ENCODE measurements at places on chromosomes 6 and 20.

DNA sequence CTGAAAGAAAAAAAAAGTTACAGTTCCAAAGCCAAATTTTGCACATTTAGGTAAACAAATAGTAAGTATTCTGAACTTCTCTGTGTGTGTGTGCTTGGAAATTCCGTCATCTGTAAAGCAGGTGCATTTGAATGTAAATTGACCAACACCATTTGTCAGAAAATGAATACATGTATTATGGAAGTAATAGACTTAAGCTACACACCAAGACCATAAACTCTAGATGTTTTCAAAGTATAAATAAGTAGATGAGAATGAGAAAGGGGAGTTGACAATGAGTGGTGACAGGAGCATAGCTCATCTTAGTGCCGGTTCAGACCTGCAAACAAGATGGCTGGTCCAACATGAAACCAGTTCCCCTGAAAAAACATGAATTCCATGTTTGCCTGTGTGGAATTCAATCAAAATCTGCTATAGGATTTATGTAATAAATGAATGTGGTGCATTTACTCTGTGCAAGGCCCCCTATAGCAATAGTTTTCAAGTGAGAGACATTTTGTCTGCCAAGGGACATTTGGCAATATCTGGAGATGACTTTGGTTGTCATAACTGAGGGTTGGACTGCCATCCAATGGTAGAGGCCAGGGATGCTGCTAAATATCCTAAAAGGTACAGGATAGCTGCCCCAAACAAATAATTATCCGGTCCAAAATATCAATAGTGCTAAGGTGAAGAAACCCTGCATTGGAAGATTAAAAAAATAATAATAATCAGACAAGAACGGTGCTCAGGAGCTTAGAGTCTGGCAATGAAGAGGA, 11.0 kb upstream of the FILIP1 start:
- no peak for DNase-seq

DNA sequence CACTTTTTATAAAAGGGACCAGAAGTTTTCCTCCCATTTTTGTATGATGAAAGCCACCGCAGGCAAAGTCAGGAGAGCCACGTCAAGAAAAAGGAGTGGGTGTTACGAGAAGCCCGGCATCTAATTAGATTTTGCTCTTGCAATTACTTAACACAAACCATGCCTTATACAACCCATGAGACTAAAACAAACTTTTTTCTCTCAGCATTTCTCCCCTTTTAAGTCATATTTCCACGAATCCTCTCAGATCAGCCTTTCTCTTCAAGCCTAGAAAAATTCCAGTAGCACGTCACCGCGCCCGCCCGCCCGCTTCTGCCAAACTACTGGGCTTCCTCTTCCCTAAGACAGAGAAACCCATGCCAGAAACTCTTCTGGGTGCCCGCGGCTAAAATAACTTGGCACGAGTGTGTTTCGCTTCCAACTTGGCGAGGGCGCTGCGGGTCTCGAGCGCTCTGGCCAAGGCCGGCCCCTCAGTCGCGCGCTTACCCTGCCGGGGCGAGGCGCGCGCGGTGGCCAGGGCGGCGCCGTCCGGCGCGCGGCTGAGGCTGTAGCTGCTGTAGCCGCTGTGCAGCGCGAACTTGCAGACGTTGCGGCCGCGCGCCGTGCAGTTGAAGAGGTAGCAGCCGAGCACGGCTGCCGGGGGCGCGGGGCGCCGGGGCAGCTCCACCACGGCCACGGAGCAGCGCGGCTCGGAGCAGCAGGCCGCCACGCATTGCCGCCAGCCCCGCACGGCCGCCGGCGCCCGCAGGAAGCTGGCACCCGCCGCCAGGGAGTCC, 1.0 kb downstream of the LRP11 start:
- DNase-seq = peak; percentile 29

DNA sequence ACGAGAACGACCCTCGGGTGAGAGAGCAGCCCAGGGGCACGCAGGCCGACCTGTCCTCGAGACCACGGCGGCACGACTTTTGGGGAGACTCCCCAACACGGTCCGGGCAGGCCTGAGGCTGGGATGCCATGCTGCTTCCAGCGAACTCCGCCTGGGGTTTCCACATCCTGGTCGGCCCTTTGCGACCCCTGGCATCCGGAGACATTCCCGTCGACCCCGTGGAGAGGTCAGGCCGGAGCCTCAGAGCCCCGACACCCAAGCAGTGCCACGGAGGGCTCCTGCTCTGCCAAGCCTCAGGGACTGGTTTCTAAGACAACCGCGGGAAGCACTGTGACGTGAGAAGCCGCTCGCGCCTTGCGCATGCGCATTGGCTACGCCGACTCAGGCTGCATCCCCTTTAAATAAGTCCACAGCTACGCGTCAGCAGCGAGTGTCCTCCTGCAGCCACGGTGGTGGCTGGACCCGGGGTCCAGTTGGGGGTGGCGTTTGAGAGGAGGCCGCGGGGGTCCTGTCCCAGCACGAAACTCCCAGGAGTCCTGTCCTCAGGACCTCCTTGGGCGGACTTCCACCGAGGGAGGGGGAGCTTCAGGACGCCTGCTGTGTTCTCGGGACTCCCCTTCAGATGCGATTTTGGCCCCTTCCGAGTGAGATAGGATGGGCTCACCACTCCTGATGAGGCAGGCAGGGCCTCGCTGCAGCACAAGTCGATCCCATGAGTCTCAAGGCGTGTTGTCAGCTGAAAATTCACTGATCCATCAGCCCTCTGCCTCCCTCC, 1089.3 kb upstream of the DEFB115 start:
- peak; percentile 6 for DNase-seq

DNA sequence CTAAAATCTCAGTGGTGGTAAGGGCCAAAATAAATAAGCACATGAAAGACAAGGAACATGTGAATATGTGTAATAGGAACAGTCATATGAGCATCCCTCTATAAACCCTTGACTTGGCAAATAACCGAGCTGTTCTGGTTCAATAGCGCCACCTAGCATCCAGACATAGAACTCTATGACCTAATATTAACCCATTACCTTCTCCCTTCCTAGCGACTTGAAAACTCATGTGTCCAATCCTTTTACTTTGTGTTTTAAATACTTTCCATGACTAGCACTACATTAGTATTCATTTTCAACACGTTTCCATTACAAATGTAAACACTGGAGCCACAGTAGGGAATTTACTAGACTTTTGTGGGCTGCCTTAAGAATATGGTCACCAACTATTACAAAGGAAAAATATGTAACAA, 279.7 kb downstream of the UST start:
- DNase-seq = no peak

GRCh38 chr20:62906209-62906608, 20.1 kb downstream of the DIDO1 start:
- no peak for DNase-seq

GRCh38 chr6:138404666-138405337, 779 bp downstream of the HEBP2 start:
- peak; percentile 24 for DNase-seq

- no peak for DNase-seq
Measured at GRCh38 chr20:15711177-15711576, 862.1 kb downstream of the KIF16B start.

DNA sequence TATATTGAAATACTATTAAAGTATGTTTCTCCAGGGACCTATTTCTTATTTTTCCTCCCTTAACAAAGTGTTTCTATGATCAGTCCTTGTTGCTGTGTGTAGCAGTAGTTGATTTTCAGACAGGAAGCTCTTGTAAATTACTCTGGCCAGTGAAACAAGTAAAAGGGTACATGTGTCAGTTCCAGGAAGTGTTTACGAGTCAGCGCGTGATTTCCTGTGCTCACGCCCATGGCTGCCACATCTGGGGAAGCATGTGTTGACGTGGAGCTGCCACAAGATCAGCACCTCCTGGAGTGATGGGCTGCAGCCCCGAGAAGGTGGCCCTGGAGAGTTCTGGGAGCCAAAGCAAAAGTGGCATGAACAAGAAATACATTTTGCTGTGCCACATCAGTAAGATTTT, 38.6 kb upstream of the GGTLC1 start:
- DNase-seq = peak; percentile 65

GRCh38 chr20:61645732-61646131, 393.7 kb downstream of the CDH4 start:
- DNase-seq = no peak

GRCh38 chr6:53408826-53409225, 60.1 kb upstream of the ELOVL5 start:
- DNase-seq = no peak

- no peak for DNase-seq
Measured at GRCh38 chr6:64932486-64932885, 774.5 kb downstream of the EYS start.

DNA sequence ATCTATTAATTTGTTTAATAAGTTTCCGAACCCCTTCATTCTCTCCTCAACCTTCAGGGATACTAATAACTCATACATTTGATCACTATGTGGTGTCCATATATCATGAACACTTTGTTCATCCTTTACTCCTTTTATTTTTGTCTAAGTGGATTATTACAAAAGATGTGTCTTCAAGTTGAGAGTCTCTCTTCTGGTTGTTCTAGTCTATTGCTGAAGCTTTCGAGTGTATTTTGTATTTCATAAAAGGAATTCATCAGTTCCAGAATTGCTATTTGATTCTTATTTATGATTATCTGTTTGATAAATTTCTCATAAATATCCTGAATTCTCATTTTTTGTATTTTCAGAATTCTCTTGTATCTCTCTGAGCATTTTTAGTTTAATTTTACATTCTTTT, 96.5 kb upstream of the RUNX2 start:
- no peak for DNase-seq

DNA sequence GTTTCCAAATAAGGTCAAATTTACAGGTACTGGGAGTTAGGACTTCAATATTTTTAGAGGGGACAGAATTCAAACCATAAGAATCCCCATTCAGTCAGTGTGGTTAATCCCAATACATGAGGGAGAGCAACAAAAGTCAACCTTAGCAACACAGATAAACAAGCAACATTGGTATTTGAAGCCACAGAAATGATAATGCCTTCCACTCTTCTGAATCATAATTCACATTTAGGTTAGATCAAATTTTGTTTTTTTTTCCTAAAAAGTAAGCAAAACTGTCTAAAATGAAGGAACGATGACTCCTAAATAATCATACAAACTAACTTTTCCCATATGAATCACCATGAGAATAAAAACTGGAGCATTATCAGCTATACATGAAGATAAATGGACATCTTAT, 246.0 kb upstream of the TENT5A start:
- no peak for DNase-seq

DNA sequence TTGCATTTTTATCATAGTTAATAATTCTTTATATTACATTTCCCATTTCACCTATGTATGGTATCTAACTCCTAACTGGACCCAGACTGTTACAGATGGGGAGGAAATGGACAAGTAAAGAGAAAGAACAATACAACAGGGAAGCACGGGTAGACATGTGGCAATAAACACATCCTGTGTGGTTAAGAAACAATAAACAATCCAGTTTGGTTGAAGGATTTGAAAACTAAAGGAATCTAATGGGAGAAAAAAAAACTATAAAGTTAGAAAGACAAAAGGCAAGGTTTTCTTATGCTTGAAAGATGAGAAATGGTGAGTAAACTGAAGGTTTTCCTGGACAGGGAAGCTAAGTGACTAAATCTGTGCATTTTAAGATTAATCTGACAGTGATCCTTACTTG, 34.9 kb upstream of the ALDH8A1 start:
- no peak for DNase-seq

DNA sequence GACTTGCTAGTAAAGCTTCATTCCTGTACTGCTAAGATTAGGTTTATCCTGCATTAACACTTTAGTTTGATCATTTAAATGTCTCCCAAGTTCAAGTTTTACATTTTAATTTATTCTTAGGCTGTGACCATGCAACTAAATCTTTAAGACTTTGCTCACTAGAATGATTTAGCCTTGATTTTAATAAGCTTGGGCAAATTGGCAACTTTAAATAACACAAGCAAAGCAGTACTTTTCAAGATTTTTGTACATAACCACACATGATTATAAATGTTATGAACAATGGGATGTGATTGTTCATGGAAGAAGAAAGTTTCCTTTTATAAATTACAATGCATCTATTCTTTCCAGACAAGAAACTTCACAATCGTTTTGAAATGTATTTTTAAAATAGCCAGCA, 948.0 kb upstream of the EPHA7 start:
- no peak for DNase-seq

GRCh38 chr20:45833883-45834796, 541 bp downstream of the SNX21 start:
- peak; percentile 37 for DNase-seq

GRCh38 chr6:41571021-41571780, 25.0 kb downstream of the FOXP4 start:
- no peak for DNase-seq

GRCh38 chr20:9492067-9492466, 22.3 kb upstream of the LAMP5 start:
- DNase-seq = no peak

GRCh38 chr6:18861204-18861603, 474.1 kb downstream of the RNF144B start:
- no peak for DNase-seq

DNA sequence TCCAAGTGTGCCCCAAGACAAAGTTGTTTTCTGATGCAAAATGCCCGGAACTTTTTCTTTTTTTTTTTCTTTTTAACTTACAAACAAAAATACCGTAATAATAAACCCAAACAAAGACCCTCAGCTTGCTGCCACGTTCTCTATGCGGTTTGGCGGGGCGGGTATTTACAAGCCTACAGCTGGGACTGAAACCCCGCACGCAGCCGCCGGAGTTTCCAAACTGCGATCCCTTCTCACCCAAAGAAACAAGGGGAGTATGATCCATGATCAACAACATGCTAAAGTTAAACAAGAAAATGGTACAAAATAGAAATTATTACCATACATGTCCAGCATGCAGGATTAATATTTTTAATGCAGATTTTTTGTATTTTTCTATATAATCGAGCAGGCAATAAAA, 2.1 kb downstream of the MAFB start:
- no peak for DNase-seq

DNA sequence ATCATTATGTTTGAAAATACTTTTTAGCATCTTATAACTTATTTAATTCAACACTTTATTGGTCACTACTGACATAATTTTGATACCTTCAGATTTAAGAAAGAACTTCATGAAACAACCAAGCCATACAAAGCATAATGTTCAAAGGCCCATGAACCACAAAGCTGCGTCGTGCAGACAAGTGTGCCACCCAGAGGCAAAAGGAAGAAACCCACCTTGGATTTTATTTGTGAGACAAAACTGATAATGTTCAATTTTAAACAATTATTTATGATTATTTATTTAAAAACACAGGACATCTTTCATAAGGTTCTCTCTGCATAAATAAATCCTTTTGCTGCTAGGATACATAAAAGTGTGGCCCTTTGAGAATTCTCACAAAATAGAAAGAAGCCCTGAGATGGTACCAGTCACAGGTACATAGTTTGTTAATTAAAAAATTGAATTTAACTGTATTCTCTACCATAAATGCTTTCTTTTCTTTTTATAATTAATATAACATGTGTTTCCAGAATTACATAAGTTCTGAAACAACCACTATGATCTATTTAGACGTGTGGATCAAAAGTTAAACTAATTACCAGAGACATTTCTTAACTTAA, 143.7 kb downstream of the RALGAPA2 start:
- DNase-seq = peak; percentile 7

- DNase-seq = no peak
Measured at GRCh38 chr6:4010689-4011090, 68.2 kb downstream of the FAM217A start.

- DNase-seq = no peak
Measured at GRCh38 chr20:53712212-53712977, 118.8 kb upstream of the ZNF217 start.

GRCh38 chr6:109323241-109323640, 59.0 kb downstream of the CD164 start:
- DNase-seq = no peak

Measured in activated CD4-positive, alpha-beta T cell treated with anti-CD3 and anti-CD28 coated beads for 4 hours (primary cell).